Suppressor macrophage treated with lipopolysaccharide for 4 hours (primary cell): ENCODE measurements at places on chromosomes 1 and 21.

DNA sequence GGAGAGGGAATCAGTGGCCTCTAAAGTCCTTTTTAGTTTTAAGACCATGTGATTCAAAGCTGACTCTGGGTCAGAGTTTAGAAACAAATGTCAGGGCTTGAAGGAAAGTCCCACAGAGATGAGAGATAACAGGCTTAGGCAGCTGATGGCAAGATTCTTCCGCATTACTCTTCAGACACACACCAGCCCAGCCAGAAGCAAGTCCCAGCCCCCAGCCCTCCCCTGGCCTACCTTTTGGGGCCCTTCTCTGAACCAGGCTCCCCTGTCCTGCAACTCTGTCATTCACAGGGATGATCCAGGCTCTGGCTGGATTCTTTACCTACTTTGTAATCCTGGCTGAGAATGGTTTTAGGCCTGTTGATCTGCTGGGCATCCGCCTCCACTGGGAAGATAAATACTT, 13.1 kb upstream of the CASQ1 start:
- no peak for DNase-seq

GRCh38 chr21:41691205-41692184, 75.4 kb downstream of the RIPK4 start:
- DNase-seq = no peak

- no peak for DNase-seq
Observed at GRCh38 chr1:56223968-56224367, 355.4 kb downstream of the PLPP3 start.

GRCh38 chr1:200401263-200401662, 8.6 kb downstream of the ZNF281 start:
- DNase-seq = no peak

DNA sequence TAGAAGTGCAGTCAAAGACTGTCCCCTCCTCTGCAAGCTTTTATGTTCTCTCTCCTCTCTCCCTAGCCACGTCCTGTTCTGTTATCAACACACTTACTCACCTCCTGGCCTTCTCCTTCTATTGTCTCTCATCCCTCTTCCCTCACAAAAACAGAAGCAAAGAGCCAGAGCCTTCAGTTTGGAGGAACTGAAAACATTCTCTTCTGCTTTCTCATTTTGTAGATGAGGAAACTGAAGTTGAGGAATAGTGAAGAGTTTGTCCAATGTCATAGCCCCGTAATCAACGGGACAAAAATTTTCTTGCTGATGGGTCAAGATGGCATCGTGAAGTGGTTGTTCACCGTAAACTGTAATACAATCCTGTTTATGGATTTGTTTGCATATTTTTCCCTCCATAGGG, 1.9 kb downstream of the NLRP3 start:
- DNase-seq = peak; percentile 88

DNA sequence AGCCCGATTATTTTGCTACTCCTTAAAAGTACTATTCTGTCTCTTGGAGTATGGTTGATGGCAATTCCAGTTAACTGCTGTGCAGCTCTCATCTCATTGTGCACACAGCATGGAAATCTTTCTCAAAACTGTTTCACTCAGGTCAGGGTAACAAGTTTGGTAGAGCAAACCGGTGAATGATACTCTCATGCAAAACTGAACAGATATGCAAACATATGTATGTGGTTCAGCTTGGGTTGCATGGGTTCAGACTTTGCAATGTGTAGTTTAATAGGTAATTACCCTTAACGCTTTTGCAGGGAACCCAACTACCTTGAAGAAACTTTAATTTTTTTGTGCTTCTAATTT, 2.2 kb downstream of the GADD45A start:
- no peak for DNase-seq

GRCh38 chr1:220595179-220595578, 67.2 kb downstream of the MARK1 start:
- no peak for DNase-seq

DNA sequence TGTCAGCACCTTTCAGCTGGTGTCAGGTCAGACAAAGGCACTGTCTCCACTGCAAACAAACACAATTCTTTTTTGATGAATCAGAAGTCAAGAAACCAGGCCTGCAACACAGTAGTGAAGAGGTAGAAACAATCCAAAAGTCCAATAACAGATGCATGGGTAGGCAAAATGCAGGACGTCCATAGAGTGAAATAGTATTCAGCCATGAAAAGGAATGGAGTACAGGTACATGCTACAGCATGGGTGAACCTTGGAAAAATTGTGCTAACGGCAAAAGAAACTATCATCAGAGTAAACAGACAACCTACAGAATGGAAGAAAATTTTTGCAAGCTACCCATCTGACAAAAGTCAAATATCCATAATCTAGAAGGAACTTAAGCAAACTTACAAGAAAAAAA, 26.2 kb upstream of the ZBTB21 start:
- DNase-seq = no peak

DNA sequence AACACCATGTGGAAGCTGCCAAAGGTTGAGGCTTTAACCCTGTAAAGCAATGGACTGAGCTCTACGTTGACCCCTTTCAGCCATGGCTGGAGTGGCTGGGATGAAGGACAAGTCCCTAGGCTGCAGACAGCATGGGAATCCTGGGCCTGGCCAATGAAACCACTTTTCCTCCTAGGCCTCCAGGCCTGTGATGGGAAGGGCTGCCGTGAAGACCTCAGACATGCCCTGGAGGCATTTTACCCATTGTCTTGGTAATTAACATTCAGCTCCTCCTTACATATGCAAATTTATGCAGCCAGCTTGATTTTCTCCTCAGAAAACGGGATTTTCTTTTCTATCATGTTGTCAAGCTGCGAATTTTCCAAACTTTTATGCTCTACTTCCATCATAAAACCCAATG, 214.5 kb downstream of the RGS7 start:
- no peak for DNase-seq

GRCh38 chr21:36385233-36386030, at the start of gene CHAF1B:
Gene CHAF1B (plus strand): TSS chr21:36385392. CDS start chr21:36386137, 745 bp downstream.
- peak; percentile 92 for DNase-seq

DNA sequence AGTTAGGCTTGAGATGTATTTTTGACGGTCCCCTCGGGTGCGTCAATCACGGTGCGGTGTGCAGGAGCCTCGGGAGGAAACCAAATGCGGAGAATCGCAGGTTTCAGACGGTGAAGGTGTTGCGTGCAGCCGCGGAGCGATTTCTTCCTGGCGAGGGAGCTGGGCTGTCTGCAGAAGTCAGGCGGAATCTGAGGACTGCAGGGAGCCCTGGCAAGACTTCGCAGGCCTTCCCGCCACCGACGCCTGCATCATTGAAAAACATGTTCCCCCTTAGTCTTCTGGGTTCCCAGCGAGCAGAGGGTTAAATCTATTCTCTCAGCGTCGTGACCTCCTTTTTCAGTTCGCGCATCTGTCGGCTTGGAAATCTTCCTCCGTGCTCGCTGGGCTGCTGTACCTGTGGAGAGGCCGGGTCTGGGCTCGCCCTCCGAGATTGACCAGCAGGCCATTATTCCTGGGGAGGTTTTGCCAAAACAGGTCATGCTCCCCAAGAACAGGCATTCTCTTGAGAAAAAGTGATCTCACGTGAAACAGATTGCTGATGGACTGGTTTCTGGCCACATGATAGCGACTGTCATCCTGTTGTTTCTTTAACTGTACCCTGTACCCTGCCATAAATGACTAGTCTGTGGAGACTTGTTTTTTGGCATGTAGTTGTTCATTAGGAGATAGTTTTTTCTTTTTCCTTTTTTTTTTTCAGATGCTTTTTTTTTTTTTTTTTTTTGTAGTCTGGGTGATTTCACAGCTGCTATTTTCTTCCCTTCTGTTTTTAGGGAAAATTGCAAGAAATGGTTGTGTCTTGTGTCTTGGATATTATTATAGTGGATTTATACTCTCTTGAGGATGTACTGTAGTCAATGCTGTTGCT, 894 bp downstream of the EPB41 start:
- DNase-seq = no peak

- DNase-seq = no peak
Observed at GRCh38 chr1:233735847-233736246, 121.9 kb downstream of the KCNK1 start.

DNA sequence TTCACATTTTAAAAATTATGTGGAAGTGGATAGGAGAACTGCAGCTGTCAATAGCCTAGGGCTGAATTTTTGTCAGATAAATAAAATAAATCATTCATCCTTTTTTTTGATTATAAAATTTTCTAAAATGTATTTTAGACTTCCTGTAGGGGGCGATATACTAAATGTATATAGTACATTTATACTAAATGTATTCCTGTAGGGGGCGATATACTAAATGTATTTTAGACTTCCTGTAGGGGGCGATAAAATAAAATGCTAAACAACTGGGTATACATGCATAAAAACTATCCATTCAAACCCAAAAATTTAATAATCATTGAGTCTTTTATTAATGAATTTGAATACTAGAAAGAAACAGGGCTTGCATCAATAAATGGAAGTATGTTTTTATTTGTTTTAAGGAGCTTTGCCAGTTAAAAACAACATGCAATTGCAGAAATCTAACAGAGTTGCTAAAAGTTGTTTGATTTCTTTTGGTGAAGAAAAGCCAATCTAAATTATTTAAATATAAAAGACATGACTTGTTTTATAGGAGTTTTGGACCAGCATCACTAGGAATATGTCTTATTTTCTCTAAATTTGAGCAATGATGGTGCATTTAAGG, 31.4 kb downstream of the CLCA1 start:
- peak; percentile 92 for DNase-seq

GRCh38 chr1:234619071-234619480, 9.1 kb upstream of the IRF2BP2 start:
- peak; percentile 27 for DNase-seq

GRCh38 chr1:170267317-170267716, 121.6 kb downstream of the NTMT2 start:
- DNase-seq = no peak

- peak; percentile 29 for DNase-seq
Observed at GRCh38 chr1:203663294-203663693, 36.7 kb downstream of the ATP2B4 start.

GRCh38 chr21:44263768-44264167, 2.1 kb upstream of the DNMT3L start:
- DNase-seq = no peak

GRCh38 chr1:53470155-53470554, 11.0 kb downstream of the DMRTB1 start:
- DNase-seq = peak; percentile 2

DNA sequence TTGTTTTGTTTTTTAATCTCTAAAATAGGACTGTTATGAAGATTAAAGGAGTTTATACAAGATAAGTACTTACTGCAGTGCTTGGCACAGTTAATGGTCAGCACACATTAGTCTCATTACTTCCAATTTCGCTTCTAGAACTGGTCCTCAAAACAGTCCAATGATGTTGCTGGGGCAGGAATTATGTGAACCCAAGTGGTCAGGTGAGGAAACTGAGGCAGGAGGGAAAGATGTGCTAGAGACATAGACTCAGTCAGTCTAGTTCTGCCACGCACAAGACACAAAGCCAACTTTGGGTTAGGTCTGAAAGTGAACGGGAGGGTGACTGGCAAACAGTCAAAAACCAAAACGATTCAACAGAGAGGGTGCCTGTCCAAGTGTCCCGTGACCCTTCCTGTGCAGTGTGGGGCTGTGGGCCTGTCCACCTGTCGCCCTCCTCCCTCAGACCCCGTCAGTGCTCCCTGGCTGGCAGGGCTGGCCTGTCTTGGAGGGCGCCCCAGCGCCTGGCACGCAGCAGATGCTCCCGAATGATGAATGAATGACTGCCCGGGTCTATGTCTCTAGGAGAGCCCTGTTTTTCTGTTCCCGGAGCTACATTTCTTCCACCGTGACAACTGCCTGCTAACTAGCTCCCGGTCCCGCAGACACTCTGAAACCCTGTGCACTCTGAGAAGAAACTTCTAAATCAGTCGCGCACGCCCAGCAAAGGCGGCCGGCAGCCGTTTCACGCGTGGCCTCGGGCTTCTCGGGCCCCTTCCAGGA, 2.4 kb downstream of the LRP8 start:
- DNase-seq = no peak

GRCh38 chr21:15324542-15324941, 259.7 kb upstream of the NRIP1 start:
- DNase-seq = no peak

- DNase-seq = peak; percentile 53
Observed at GRCh38 chr21:43639470-43640353, 19.6 kb downstream of the HSF2BP start.

DNA sequence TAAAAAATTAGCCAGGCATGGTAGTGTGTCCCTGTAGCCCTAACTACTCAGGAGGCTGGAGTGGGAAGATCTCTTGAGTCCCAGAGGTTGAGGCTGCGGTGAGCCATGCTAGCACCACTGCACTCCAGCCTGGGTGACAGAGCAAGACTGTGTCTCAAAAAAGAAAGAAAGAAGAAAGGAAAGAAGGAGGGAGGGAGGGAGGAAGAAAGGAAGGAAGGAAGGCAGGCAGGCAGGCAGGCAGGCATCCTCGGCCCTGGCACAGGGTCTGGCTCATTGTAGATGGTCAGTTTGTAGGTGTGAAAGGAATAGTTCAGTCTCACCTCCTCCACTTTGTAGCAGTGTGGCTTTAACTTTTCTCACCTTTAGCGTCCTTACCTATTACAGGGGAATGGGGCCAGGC, 25.0 kb downstream of the NAV1 start:
- DNase-seq = no peak

DNA sequence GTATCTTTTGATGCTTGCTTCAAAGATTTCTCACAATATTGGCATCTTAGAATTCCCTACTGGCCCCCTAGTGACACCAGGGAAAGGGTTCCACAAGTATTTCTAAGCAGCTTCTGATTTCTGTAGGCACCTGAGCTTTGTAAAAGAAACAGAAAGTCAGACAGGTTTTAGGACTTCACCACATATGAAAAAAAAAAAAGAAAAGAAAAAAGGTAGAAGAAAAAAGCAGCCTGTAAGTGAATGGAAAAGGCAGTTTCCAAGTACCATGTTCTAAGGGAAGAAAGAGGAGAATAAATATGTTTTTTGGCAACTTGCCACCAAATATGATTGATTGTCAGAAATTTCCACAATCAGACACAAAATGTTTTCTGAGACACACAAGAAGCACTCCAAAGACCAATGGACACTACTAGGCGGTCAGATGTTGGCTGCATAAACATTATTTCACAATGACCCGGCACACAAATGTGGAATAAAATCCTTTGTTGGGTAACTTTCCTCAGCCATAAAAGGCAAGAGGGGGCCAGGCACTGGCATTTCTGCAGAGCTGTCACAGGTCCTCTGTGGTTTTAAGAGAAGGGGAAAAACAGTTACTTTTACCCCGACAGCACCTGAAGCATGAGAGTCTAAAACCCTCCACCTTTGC, 12.7 kb upstream of the CPLANE2 start:
- DNase-seq = peak; percentile 39

DNA sequence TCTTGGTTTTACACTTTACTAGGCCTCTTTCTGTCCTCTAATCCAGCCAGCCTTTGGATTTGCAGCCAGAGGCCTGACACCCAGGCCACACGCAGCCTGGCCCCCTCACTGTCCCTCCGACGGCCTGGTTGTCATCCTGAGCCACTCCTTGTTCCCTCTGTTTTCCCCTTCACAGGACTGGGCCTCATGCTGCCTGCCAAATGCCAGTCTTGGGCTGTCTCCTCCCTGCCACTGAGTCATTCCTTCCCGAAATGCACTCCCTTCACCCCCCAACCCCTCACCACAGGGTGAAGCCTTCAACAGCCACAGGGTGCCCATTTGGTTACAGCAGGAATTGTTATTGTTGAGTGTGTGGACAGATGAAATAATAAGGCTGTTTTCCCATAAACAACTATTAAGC, 21.3 kb downstream of the ACOT11 start:
- no peak for DNase-seq

- DNase-seq = no peak
Observed at GRCh38 chr1:74038042-74038441, 159.9 kb downstream of the LRRIQ3 start.
